ENCODE measurements at places on chromosomes 4 and X.

DNA sequence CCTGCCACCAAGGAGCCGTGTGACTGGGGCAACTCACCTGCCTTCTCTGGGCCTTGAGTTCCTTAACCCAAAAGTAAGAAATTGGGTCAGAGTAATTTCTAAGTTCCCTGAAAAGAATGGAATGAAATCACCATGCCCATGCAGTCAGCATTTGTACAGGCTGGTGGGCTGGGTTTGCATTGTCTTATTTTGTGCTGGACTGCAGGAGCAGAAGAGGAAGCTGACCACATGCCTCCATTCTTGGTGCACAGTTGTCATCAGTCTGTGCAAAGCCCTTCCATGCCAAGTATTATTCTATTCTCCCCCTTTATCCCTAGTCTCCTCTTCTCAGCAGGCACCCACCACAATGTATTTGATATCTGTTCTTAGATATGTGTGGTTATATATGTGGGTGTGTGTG lies 56.3 kb downstream of the FHDC1 start:
- no peak for DNase-seq

DNA sequence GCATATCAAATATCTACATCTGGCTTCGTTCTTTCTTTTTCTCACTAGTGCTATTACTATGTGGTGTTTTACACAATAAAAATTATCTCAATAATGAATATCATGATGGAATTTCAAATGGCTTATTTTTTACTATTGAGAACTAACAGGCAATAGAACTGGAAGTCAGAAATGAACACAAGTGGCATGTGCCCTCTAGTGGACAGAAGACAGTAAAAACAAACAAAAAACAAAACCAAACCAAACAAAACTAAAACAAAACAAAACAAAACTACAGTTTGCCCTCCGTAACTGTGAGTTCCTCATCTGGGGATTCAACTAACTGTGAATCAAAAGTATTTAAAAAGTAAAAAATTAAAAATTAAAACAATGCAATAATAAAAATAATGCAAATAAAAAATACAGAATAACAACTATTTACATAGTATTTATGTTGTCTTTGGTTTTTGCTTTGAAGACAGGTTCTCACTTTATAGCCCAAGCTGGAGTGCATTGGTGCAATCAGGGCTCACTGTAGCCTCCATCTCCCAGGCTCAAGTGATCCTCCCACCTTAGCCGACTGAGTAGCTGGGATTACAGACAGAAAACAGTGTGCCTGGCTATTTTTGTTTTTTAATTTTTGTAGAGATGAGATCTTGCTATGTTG lies 195.6 kb upstream of the TACR3 start:
- no peak for DNase-seq

DNA sequence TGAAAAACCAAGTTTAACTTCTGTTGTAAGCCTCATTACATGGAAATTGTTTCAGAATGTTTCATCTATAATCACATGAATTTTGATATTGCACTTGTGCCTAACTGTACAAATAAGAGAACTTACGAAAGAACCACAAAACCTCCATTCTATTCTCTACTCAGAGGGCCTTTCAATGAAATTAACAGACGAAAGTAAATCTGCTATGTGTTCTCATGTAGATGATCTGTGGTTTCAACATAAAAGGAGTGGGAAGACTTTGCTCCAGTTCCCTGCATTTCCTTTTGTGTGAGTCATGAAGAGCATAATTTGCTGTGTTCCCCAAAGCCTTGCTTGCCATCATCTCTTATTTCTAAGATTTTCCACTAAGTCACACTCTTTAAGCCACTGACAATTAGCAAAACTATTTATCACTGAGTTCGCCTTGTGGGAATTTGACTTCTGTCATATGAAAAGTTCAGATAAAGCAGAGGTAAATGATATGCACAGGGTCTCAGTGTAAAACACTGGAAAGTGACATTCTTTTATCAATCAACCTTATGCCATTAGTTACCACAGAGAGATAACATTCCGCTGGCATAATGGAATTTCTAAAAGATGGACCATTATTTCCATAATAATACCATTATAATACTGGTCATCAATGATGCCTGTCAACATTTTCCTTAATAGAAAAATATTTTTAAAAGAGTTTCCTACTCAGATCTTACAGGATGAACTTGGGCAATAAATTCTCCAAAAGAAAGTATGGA lies 329.8 kb downstream of the NR3C2 start:
- DNase-seq = no peak

GRCh38 chrX:154602766-154603437 lies 16.2 kb downstream of the CTAG1B start:
- DNase-seq = no peak

DNA sequence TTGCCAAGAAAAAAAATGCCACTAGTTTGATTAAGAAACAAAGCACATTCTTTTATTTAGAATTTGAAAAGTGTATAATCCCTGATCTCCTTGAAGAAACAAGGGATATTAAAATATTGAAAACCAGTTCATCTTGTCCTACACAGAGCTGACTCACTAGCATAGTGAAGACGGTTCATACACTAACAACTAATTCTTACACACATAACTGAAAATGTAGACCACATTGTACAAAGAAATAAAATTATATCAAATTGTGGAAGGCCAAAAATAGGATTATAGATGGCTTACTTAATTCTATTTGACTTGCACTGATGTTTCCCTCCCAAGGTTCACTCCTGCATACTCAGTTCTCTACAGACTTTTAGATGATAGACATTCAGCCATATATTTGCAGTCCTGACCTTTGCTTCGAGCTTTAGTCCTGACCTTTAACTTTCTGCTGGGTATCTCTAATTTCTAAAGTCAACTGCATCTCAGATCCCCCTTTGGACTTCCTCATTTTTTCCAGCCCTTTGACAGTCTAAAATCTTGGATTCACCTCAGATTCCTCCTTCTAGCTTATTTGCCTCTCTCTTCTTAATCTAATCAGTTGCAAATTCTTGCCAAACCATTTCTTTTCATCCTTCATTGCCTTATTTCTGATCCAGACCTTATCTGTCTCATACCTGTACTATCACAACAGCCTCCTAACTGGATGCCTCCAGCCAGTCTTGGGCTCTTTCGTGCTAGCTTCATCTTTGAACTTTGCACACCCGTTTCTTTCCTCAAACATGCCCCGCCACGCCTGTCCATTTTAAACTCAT lies 4.5 kb upstream of the WWC2 start:
- no peak for DNase-seq

GRCh38 chr4:139889264-139889663 lies 223.6 kb downstream of the MGST2 start:
- no peak for DNase-seq

GRCh38 chr4:108160741-108161352 lies 7.9 kb downstream of the LEF1 start:
- no peak for DNase-seq

GRCh38 chr4:36411338-36411737 lies 129.9 kb downstream of the DTHD1 start:
- no peak for DNase-seq

- no peak for DNase-seq
Observed at GRCh38 chr4:36523182-36523581, 241.8 kb downstream of the DTHD1 start.

DNA sequence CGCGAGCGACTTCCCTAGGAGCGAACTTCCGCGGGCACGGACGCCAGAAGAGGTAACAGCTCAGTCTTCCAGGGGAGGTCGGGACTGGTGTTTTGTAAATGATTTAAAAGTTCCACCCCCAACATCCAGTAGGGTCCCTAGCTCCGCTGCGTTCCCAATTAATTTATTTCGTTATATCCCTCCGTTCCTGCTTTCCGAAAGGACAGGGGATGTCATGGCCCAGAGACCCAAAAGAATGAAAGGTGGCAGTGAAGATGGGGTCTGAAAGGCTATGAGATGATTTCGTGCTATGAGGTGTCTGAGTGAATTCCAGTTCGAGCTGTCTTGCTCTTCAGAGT lies 373 bp upstream of the SMIM43 start:
- no peak for DNase-seq

DNA sequence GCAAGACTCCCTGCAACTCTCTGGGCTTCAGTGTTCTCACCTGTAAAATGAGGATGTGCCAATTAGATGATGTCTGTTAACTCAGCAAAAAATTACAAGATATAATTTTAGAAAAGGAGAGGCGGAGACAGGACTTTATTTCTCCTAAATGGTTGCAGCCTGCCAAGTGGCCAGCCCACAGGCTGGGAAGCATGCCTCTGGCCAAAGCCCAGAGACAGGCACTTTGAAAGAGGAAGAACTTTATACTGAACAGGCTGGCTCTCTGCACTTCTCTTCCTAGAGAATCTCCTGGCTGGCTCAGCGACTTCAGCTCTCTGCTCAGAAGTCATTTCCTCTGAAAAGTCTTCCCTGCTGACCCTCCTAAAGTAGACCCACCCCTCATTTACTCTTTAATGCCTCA lies 3.7 kb downstream of the PRDM5 start:
- DNase-seq = no peak

GRCh38 chrX:135509885-135510284 lies 10.6 kb upstream of the INTS6L start:
- no peak for DNase-seq

GRCh38 chrX:30822068-30822681 lies 66.9 kb downstream of the TAB3 start:
- no peak for DNase-seq

- DNase-seq = no peak
Observed at GRCh38 chr4:65696436-65696835, 26.1 kb upstream of the EPHA5 start.

DNA sequence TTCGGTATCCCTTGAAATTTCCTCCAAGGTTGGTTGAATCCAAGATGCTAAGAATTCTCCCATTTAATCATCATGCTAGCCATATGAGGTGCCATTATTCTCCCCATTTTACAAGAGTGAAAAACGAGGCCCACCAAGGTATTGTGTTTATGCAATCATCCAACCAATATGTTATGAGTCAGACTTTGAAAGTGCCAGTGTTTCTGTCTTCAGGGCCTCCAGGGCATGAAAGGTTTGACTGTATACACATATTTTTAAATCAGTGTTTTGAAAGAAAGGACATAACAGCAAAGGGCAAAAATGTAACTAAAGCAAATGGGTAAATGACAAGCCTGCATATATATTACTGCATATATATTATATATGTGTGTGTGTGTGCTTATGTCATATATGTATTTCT lies 541.2 kb upstream of the SMIM31 start:
- no peak for DNase-seq

GRCh38 chr4:37864786-37865185 lies 26.1 kb upstream of the TBC1D1 start:
- no peak for DNase-seq

DNA sequence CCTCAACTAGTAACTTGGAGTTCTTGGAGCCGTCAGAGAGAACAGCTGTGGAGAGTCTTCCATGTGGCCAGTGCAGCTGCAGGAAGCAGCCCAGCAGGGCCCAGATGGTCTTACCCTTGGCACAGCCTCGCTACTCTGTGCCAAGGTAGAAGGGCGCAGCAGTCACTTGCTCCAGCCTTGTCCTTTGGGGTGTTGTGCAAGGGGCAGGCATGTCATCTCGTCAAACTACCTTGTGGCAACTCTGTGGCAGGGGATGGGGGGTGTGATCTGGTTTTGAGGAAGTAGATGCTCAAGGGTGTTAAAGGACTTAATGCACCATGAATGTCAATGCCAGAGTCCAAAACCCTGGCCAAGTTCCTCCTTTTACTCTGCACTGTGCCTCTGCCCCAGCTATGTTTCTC lies 34.2 kb upstream of the TBC1D14 start:
- no peak for DNase-seq

DNA sequence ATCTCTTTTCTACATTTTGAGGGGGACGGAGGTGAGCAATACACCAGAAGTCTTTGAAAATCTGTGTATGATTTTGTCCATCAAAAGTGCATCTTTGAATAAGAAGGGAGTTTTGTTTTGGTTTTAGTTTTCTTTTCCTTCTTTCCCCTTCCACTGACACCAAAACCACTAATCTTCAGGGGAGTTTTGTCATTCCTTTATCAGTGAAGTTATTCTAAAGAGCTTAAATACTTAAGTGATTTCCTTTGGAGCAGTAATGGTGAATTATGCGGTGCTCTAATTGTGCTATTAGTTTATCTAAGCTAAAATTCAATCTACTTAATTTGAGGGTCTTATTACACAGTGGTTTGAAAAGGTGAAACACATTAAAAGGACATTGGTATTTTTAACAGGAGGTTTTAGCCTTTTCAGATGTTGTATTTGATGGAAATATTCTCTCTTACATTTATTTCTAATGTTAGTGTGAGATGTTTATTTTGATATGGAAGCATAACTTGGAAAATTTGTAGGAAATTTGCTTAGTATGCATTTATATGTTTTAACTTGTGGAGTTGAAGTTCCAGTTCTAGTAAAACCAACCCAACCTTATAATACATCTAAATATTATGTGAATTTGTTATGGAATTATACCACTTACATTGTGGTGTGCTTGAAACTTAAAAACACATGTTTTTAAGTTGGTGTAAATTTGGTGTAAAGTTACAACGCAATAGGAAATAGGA lies 124.9 kb downstream of the PCDH7 start:
- no peak for DNase-seq

GRCh38 chr4:80239480-80240150 lies 26.8 kb upstream of the FGF5 start:
- no peak for DNase-seq

GRCh38 chr4:48578132-48578968 lies 88.3 kb downstream of the ZAR1 start:
- DNase-seq = peak; percentile 36

DNA sequence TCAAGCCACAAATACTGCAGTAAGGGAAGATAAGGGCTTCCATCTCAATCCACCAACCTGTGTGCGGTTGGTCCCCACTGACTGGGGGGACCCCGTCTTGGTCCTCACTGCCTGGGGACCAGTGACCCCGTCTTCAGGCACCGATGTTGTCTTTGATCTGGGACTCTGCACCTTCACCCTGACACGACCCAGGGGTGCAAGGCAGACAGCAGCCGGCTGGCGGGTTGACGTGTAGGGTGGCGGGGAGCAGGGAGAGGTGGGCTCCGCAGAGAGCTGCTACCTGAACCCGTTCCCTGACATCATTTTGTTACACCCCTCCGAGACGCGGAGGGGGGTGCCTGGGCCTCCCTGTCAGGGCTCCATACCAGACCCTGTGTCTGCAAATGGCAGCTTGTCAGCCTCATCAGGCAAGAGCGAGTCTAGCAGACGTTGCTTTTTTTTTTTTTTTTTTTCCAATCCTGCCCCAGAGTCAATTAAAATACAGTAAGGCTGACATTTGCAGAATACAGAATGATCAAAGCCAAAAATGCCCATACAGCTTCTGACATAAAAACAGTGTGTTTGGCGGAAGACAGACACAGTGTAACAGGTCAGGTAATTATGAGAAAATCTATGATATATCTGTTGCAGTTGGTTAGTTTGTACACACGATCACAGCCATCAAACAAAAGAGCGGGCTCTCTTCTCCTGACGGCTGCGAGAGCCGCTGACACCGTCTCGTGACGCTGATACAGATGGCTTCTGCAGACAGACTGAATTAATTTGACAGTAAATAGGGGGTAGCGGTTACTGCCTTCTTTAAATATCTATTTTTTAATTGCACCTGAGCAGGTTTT lies 118.6 kb downstream of the CRLF2 start:
- no peak for DNase-seq
